ENCODE measurements at places on chromosomes 7 and 10.

GRCh38 chr10:92502296-92502808, 71.5 kb downstream of the IDE start:
- no peak overlapping the region for H3K27ac ChIP-seq
- DNase-seq: no peak
- no peak overlapping the region for H3K4me3 ChIP-seq
- H3K27me3 ChIP-seq: no peaks in the 10 kb centered on the region

GRCh38 chr7:148883266-148884048, 634 bp downstream of the EZH2 start:
- peak overlapping the region; percentile 78 for H3K27ac ChIP-seq
- DNase-seq: peak; percentile 26
- peak overlapping the region; percentile 74 for H3K4me3 ChIP-seq
- no peaks in the 10 kb centered on the region for H3K36me3 ChIP-seq
- H3K27me3 ChIP-seq: no peaks in the 10 kb centered on the region

GRCh38 chr10:109454691-109455090, 468.6 kb downstream of the XPNPEP1 start:
- DNase-seq: no peak
- H3K36me3 ChIP-seq: no peaks in the 10 kb centered on the region
- no peak overlapping the region for H3K27ac ChIP-seq
- peaks cover 2% of the 10 kb centered on the region for H3K27me3 ChIP-seq
- H3K4me1 ChIP-seq: peaks cover 7% of the 10 kb centered on the region
- H3K4me3 ChIP-seq: no peak overlapping the region

DNA sequence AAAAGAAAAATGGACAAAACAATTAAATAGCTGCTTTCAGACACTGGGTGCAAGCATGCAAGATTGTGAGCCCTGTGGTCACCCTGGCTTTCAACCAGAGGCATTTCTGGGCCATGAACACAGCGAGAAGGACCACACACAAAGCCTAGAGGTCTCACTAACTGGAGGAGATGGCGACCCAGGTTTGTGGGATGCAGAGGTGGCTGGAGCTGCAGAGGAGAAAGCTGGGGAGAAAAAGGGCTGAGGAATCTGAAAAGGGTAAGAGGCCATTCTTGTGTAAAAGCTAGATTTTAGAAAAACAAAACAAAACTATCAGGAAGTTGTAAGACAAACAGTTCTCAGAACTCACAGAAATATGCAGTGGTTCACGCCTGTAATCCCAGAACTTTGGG, 30.1 kb upstream of the PTPRN2 start:
- no peak overlapping the region for H3K4me3 ChIP-seq
- H3K4me1 ChIP-seq: no peaks in the 10 kb centered on the region
- DNase-seq: no peak
- no peak overlapping the region for H3K27ac ChIP-seq

DNA sequence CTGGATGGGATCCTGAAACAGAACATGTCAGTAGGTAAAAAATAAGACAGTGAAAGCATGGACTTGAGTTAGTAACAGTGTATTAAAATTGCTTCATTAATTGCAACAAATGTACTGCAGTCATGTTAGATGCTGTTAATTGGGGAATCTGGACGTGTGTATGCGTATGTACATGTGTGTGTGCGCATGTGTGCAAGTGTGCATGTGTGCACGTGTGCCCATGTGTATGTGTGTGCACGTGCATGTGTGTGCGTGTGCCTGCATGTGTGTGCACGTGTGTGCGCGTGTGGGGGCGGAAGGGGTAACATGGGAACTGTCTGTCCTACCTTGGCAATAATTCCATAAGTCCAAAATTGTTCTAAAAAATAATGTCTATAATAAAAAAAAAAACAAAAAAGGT, 67.3 kb downstream of the SMURF1 start:
- H3K27me3 ChIP-seq: no peaks in the 10 kb centered on the region
- H3K4me1 ChIP-seq: no peaks in the 10 kb centered on the region
- H3K36me3 ChIP-seq: no peaks in the 10 kb centered on the region
- H3K4me3 ChIP-seq: no peak overlapping the region

DNA sequence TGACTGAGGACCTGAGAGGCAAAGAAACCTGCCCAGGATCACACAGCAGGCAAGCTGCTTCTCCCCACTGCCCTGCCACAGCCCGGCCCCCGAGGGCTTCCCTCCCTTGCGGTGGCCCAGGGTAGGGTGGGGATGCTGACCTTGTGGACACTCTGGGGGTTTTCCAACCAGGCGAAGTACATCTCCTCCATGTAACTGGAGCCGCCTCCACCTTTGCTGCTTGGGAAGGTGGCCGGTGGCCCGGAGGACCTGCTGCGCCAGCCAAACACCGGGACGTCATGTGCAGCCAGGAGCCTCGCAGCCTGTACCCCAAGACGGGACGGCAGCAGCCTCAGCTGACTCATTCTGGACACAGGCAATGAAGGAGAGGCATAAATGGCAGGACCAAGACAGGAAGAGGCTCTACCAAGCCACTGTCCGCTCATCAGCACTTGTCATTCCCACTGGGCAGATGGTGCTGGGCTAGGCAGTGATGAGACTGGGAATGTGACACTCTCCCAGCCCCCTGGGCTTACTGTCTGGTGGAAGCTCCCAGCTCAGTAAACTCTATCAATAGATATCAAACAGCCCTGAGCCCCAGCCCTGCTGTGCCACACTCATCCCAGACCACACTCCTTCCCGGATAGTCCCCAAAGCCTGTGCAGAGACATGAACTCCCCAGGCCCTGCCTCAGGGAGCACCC, 3.7 kb downstream of the OGDHL start:
- no peaks in the 10 kb centered on the region for H3K36me3 ChIP-seq
- no peaks in the 10 kb centered on the region for H3K4me1 ChIP-seq
- H3K27ac ChIP-seq: no peak overlapping the region
- no peak overlapping the region for H3K4me3 ChIP-seq

DNA sequence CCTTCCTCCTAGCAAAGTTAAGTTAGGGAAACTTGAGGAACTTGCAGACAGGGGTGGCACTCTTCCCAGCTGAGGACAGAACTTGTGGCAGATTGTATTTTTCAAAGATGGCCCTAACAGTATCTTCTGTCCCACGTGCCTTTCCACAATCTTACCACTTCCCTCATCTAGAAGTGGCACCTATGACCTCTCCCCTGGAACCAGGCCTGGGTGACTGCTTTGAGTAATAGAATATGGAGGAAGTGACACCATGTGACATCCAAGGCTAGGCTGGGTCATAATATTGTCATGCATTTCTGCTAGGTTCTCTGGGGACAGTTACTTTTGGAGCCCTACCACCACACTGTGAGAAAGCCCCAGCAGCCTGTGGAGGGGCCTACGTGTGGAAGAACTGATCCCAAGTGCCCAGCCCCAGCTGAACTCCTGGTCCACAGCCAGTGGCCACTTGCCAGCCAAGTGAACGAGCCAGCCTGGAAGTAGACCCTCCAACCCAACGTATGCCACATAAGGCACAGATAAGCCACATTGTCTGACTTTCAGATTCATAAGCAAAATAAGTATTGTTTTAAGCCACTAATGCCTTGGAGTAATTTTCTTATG, 193.7 kb downstream of the PTPN20 start:
- H3K4me1 ChIP-seq: no peaks in the 10 kb centered on the region
- H3K36me3 ChIP-seq: no peaks in the 10 kb centered on the region
- no peak overlapping the region for H3K27ac ChIP-seq
- no peak for DNase-seq

DNA sequence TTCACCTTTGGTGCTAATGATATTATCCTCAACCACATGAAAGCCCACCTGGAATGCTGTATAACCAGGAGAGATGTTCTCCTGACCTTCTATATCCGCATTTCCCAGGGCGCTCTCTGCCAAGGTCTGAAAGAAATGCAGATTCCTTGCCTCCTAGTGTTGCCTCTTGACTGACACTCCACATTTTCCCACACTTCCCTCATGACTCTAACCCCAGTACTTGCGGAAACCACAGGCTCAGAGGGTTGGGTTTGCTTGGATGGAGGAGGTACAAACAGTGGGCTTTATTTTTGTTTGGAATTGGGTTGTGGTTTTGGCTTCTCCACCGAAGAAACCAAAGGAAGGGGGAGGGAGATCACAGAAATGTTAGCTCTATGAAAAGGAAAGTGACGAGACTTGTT, 222.9 kb upstream of the CELF2 start:
- no peak overlapping the region for H3K4me3 ChIP-seq
- H3K27ac ChIP-seq: no peak overlapping the region
- peak; percentile 80 for DNase-seq
- H3K27me3 ChIP-seq: no peaks in the 10 kb centered on the region
- H3K36me3 ChIP-seq: no peaks in the 10 kb centered on the region

- no peaks in the 10 kb centered on the region for H3K36me3 ChIP-seq
- peaks cover 2% of the 10 kb centered on the region for H3K4me1 ChIP-seq
- H3K27ac ChIP-seq: no peak overlapping the region
- H3K27me3 ChIP-seq: no peaks in the 10 kb centered on the region
- no peak for DNase-seq
These were observed 135.9 kb downstream of the JCAD start for GRCh38 chr10:29923416-29923965.

GRCh38 chr10:119595134-119595675, 1.6 kb downstream of the TIAL1 start:
- peak overlapping the region; percentile 95 for H3K4me3 ChIP-seq
- no peak overlapping the region for H3K27ac ChIP-seq
- H3K36me3 ChIP-seq: no peaks in the 10 kb centered on the region
- H3K4me1 ChIP-seq: no peaks in the 10 kb centered on the region
- DNase-seq: peak; percentile 55

DNA sequence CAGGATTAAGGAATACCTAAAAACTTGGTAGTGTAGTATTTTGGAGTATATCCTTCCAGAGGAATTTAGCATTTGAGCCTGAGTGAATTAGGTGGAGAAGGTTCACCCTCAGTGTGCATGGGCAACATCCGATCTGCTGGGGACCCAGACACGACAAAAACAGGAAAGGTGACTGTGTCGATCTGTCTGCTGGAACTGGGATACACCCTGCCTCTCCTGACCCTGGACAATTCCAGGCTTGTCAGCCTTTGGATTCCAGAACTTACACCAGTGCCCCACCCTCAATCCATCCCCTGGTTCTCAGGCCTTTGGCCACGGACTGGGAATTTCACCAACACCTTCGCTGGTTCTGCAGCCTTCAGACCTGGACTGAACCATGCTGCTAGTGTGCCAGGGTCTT, 41.9 kb downstream of the PTPRE start:
- H3K4me1 ChIP-seq: no peaks in the 10 kb centered on the region
- no peaks in the 10 kb centered on the region for H3K36me3 ChIP-seq
- no peak overlapping the region for H3K4me3 ChIP-seq
- H3K27me3 ChIP-seq: no peaks in the 10 kb centered on the region
- no peak overlapping the region for H3K27ac ChIP-seq

- H3K27ac ChIP-seq: no peak overlapping the region
- no peaks in the 10 kb centered on the region for H3K36me3 ChIP-seq
- no peaks in the 10 kb centered on the region for H3K27me3 ChIP-seq
- H3K4me3 ChIP-seq: no peak overlapping the region
These were observed 220.1 kb downstream of the TNS3 start for GRCh38 chr7:47361746-47362215.

GRCh38 chr10:133401500-133401899, 7.5 kb downstream of the MTG1 start:
- H3K27me3 ChIP-seq: no peaks in the 10 kb centered on the region
- peaks cover 12% of the 10 kb centered on the region for H3K36me3 ChIP-seq
- H3K4me3 ChIP-seq: no peak overlapping the region
- no peak overlapping the region for H3K27ac ChIP-seq

- no peaks in the 10 kb centered on the region for H3K27me3 ChIP-seq
- H3K27ac ChIP-seq: no peak overlapping the region
- H3K4me1 ChIP-seq: no peaks in the 10 kb centered on the region
These were observed 26.6 kb upstream of the KAT6B start for GRCh38 chr10:74799721-74800221.

GRCh38 chr7:1787681-1788235, 117.7 kb downstream of the ELFN1 start:
- no peaks in the 10 kb centered on the region for H3K36me3 ChIP-seq
- H3K27ac ChIP-seq: no peak overlapping the region
- no peaks in the 10 kb centered on the region for H3K27me3 ChIP-seq
- H3K4me1 ChIP-seq: no peaks in the 10 kb centered on the region

DNA sequence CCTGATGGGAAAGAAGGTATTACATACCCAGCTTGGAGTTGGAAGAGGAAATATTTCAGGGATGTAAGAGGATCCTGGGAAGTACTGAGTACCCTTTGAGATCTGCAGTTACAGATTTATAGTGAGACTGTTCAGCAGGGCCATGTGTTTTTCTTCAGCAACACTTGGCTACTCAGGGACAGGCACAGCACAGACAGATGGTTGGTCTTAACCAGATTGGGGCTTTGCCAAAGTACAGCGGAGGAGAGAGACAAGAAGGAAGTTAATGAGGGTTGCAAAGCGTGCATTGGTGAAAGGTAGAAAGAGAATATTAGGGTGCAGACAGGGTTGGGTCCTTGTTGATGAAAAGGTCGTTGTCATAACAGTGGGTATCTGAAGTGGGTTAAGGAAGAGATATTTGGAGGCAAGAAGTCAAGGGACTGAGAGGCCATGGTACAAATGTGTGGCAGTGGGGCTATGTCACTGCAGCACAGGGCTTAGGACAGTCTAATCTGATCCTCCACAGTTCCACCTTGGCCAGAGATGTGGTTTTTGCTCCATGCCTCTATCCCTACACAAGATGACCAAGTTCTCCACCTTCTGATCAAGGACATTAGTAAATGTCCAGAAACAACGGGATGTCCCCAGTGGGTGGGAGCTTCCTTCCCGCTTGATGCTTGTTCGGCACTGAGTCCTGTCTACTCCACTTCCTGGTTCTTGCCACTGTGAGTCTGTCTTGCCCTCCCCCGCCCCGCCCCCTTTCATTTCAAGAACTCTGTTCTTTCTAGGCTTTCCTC, 18.9 kb upstream of the DNAJC1 start:
- H3K36me3 ChIP-seq: no peaks in the 10 kb centered on the region
- H3K27me3 ChIP-seq: no peaks in the 10 kb centered on the region
- H3K27ac ChIP-seq: no peak overlapping the region
- no peak for DNase-seq
- H3K4me3 ChIP-seq: no peak overlapping the region

DNA sequence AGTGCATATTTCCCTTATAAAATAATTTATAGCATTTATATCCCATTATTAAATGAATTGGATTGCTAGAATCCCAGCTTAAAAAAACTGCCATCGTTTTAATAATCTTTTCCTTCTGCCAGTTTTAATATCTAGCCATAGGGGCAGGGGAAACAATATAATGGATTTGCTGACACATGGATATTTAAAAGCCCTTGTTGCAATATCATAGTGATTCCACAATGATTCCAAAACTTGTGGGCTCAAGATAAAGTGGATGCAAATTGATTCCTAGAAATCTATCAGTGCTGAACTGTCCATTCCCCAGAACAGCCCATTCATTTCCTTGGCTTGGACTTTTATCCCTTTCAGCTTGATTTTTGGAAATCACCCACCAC, 2.6 kb downstream of the CPA2 start:
- H3K27ac ChIP-seq: no peak overlapping the region
- H3K4me1 ChIP-seq: peaks cover 11% of the 10 kb centered on the region
- no peak overlapping the region for H3K4me3 ChIP-seq
- DNase-seq: no peak
- H3K27me3 ChIP-seq: no peaks in the 10 kb centered on the region
- H3K36me3 ChIP-seq: no peaks in the 10 kb centered on the region

- no peak overlapping the region for H3K27ac ChIP-seq
- H3K27me3 ChIP-seq: no peaks in the 10 kb centered on the region
- no peaks in the 10 kb centered on the region for H3K4me1 ChIP-seq
- no peak overlapping the region for H3K4me3 ChIP-seq
These were observed 32.1 kb downstream of the FAS start for GRCh38 chr10:89022734-89023133.

All from mesendoderm (in vitro differentiated cells).